ENCODE measurements at places on chromosomes 16 and 17.

DNA sequence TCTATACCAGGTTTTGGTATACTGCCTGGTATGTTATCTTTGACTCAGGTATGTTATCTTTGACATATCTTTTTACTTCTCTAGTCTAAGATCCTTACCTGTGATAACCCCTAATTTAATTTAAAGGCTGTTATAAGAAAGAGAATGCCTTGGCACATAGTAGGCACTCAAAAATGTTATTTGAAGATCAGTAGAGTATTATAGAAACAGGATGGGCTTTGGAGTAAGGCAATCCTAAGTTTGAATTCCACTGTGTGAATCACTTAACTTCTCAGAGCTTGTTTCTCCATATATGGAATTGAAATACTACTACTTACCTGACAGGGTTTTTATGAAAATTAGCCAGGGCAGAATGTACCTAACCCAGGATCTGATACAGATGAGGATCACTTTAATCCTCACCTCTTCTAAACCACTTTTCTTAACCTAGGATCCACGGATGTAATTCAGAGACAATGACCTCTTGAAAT is 1.2 kb downstream of the BRIP1 start:
- no peak for DNase-seq

GRCh38 chr17:68102318-68102758 is 66.8 kb downstream of the KPNA2 start:
- DNase-seq, result no peak

- no peak for DNase-seq
Measured at GRCh38 chr17:2981325-2981724, 82.1 kb downstream of the OR1D5 start.

GRCh38 chr17:35289222-35289621 is 46.4 kb downstream of the SLFN5 start:
- DNase-seq, result no peak

DNA sequence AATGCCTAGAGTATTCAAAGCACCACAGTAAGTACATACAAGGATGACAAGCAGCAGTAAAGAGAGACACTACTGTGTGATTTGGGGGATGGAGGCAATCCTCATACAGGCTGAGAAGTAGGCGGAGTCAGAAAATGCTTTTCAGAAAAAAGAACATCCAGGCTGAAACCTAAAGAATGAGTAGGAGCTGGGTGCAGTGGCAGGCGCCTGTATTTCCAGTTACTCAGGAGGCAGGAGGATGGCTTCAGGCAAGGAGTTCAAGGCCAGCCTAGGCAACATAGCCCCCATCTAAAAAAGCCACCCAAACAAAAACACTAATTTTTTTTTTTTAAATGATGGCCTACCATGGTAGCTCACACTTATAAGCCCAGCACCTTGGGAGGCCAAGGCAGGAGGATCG is 10.3 kb downstream of the KANSL1 start:
- DNase-seq, result no peak

GRCh38 chr17:13160296-13160695 is 142.5 kb upstream of the ELAC2 start:
- no peak for DNase-seq

DNA sequence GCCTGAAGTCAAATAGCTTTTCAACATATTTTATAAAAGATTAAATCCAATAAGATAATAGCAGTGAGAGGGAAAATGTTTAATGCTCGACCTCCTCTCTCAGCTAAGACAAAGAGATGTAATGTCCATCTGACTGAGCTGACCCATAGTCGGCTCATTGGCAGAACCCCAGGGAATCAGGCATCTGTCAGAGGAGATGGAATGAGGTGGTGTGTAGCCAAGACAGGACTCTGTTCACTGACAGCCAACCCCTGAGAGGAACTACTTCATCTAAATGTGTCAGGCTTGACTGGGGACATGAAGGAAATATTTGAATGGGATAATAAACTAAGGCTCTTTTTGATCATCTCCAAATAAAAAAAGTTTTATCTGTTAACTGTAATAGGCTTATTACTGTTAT is 188.0 kb downstream of the CDH11 start:
- no peak for DNase-seq

DNA sequence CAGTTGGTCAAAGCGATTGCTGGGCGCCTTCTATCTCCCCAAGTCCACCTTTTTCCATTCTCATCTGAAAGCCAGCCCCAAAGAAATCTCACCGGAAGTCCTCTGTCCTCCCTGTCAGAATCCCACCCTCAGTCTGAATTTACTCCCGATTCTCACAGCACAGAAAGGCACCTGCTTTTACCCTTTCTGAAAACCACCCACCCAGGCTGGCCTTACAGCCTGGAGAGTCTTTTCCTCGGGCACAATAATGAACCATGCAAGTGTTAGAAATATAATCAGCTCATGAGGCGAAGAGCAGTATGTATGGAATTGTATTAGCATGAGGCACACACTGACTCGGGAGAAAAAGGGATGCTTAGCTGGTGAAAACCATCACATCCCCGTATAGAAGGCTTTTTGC is 1.2 kb upstream of the ZFHX3 start:
- DNase-seq, result no peak

- DNase-seq, result no peak
Measured at GRCh38 chr17:3907483-3908216, 8.6 kb downstream of the P2RX1 start.

- DNase-seq, result no peak
Measured at GRCh38 chr17:58121925-58122324, 26.3 kb upstream of the OR4D1 start.

- DNase-seq, result no peak
Measured at GRCh38 chr16:58582971-58583765, 46.5 kb downstream of the CNOT1 start.

GRCh38 chr16:82672676-82673075 is 45.9 kb downstream of the CDH13 start:
- no peak for DNase-seq

- DNase-seq, result no peak
Measured at GRCh38 chr17:43579566-43580140, 33.5 kb upstream of the ETV4 start.

- no peak for DNase-seq
Measured at GRCh38 chr17:68455901-68456338, 1.4 kb downstream of the WIPI1 start.

All from activated CD4-positive, alpha-beta T cell treated with anti-CD3 and anti-CD28 coated beads for 24 hours (primary cell).